Central memory CD8-positive, alpha-beta T cell (primary cell): ENCODE measurements at places on chromosomes 1 and 21.

GRCh38 chr1:162663589-162664106, 31.4 kb downstream of the DDR2 start:
- no peaks in the 10 kb centered on the region for H3K36me3 ChIP-seq
- peaks cover 22% of the 10 kb centered on the region for H3K27me3 ChIP-seq
- no peak for DNase-seq
- no peak overlapping the region for H3K4me3 ChIP-seq

- no peak overlapping the region for H3K27ac ChIP-seq
- no peak overlapping the region for H3K4me3 ChIP-seq
- no peaks in the 10 kb centered on the region for H3K27me3 ChIP-seq
- DNase-seq = no peak
- H3K36me3 ChIP-seq = peaks cover 2% of the 10 kb centered on the region
These were observed 4.0 kb upstream of the SLC35A3 start for GRCh38 chr1:99965646-99966375.

GRCh38 chr1:103220631-103221041, 112.3 kb upstream of the COL11A1 start:
- DNase-seq = no peak
- no peak overlapping the region for H3K27ac ChIP-seq
- no peaks in the 10 kb centered on the region for H3K36me3 ChIP-seq
- H3K4me3 ChIP-seq = no peak overlapping the region
- H3K4me1 ChIP-seq = no peaks in the 10 kb centered on the region

GRCh38 chr1:28296401-28297261, 32.2 kb upstream of the MED18 start:
- peaks cover 11% of the 10 kb centered on the region for H3K27me3 ChIP-seq
- no peak overlapping the region for H3K27ac ChIP-seq
- H3K4me1 ChIP-seq = no peaks in the 10 kb centered on the region
- H3K36me3 ChIP-seq = no peaks in the 10 kb centered on the region
- no peak overlapping the region for H3K4me3 ChIP-seq

- H3K27me3 ChIP-seq = no peaks in the 10 kb centered on the region
- DNase-seq = no peak
- H3K4me1 ChIP-seq = peaks cover 5% of the 10 kb centered on the region
These were observed 225.4 kb downstream of the SMYD3 start for GRCh38 chr1:246281639-246282038.

GRCh38 chr1:217268058-217268457, 362.8 kb downstream of the GPATCH2 start:
- no peaks in the 10 kb centered on the region for H3K36me3 ChIP-seq
- DNase-seq = no peak
- no peaks in the 10 kb centered on the region for H3K27me3 ChIP-seq
- no peaks in the 10 kb centered on the region for H3K4me1 ChIP-seq
- no peak overlapping the region for H3K4me3 ChIP-seq
- no peak overlapping the region for H3K27ac ChIP-seq

DNA sequence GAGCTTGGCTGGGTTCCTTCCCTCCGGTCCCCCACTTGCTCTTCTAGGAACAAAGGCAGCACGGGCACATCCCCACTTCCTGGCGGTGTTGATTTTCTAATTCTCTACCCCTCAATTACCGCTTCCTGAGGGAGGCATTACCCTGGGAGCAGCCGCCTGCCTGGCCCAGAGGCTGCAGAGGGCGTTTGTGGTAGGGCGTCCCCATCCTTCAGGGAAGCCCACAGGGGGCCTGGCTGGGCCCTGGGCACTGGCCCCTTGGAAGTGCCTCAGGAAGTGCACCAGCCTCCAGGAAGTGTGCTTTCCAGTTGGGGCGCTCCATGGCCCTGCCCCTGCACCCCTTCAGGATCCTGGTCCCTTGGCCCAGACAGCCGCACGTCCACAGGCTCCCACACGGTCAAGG, 42.1 kb upstream of the CASZ1 start:
- no peak overlapping the region for H3K4me3 ChIP-seq
- H3K4me1 ChIP-seq = no peaks in the 10 kb centered on the region
- DNase-seq = no peak
- peaks cover 44% of the 10 kb centered on the region for H3K27me3 ChIP-seq

DNA sequence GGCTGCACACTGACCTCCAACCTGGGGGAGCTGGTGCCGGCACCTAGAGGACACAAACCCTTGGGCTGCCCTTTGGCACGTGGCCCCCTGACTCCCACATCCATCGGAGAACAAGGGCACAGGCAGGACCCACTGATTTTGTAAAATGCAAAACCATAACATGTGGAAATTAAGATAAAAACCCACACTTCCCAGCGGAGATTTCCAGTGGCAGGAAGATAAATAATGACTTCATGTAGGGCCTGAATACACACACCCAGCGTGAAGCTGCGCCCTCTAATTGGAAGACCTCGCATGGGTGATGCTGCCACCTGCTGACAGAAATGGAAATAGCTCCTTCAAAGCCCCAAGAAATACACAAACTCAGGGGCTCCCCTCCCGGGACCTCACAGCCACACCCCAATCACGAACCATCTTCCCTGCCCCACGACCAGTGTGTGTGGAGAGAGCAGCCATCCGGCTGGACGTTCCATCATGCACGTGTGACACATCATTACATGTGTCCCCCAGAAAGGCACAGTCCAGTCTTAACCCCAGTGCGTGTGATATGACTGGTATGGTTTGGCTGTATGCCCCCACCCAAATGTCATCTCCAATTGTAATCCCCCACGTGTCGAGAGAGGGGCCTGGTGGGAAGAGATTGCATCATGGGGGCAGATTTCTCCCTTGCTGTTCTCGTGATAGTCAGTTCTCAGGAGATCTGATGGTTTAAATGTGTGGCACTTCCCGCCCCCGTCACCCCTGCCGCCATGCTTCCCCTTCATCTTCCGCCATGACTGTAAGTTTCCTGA, 5.7 kb upstream of the TPRG1L start:
- no peak overlapping the region for H3K4me3 ChIP-seq
- DNase-seq = peak; percentile 61
- H3K4me1 ChIP-seq = peaks cover 35% of the 10 kb centered on the region
- H3K36me3 ChIP-seq = no peaks in the 10 kb centered on the region
- H3K27me3 ChIP-seq = peaks cover 14% of the 10 kb centered on the region

DNA sequence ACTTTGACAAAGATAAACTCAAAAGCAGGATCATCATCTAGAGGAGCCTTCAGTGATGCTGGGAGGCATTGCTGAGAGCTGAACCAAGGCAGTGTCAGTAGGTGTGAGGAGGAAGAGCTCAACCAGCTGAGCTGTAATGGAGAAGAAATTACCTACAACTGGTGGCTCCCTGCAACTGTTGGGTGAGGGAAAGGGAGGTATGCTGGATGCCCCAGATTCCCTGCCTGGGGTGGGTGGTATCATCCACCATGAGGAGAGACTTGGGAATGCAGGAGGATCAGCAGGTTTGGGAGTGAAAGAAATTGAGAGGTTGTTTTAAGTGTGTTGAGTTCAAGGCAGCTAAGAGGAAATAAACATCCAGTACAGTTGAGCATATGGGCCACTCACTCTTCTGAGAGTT, 199.8 kb downstream of the DNM3 start:
- no peaks in the 10 kb centered on the region for H3K27me3 ChIP-seq
- no peak overlapping the region for H3K27ac ChIP-seq
- no peak for DNase-seq
- peaks cover 8% of the 10 kb centered on the region for H3K4me1 ChIP-seq
- no peak overlapping the region for H3K4me3 ChIP-seq

- DNase-seq = no peak
- no peaks in the 10 kb centered on the region for H3K36me3 ChIP-seq
These were observed 24.6 kb downstream of the KCNK1 start for GRCh38 chr1:233638513-233638912.

DNA sequence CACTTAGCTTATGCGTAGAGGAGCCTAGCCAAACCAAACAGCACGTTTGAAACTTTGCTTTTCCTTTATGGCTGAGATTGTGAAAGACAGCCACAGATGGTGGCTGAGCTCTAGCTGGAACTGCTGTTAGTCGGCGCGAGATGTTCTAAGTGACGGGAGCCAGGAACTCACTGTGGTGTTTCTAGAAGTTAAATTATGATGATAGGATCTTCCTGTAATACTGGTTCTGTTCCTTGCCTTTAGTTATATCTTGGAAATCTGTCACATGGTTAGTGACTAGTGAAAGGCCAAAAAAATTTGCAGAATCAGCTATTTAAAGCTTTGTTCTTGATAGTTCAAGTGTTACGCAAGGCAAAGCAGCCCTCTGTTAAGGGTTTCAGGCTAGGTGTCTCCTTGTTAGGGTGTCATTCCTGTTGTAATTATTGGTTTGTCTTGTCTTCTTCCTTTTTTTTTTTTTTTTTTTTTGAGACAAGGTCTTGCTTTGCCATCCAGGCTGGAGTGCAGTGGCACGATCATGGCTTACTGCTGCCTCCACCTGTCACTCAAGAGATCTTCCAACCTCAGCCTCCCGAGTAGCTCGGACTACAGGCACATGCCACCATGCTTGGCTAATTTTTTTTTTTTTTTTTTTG, 22.6 kb downstream of the AK4 start:
- peaks cover 39% of the 10 kb centered on the region for H3K27me3 ChIP-seq
- no peak overlapping the region for H3K4me3 ChIP-seq
- no peaks in the 10 kb centered on the region for H3K4me1 ChIP-seq
- no peaks in the 10 kb centered on the region for H3K36me3 ChIP-seq
- H3K27ac ChIP-seq = no peak overlapping the region
